ENCODE measurements at places on chromosomes 2 and 18.

DNA sequence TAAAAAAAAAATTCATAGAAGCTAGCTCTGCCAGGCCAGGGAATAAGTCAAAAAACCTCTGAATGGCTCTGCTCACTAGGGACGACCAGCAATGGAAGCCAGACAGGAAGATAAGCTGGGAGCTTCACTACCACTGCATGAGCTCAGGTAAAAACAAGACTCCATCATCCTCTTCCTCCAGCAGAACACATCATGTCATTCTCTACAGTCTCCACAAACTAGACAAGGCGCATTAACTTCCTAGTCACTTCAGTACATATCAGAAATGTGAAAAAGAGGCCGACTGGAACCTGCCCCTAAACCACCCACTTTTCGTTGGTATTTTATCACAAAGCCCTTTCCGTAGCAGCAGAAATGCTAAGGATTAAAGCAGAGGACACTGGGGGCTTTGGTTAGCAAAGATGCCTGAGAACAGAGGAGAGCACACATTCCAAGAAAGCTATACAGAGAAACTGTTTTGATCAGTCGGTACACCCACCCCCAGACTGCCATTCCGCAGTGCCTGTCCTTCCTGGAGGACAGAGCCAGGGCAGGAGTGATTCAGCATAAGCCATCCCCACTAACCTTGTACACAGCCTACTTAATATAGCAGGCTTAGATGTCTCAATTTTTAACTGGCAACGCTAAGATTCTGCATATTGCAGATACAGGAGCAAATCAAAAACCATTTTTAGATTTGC, 53.4 kb downstream of the AAK1 start:
- DNase-seq = no peak

DNA sequence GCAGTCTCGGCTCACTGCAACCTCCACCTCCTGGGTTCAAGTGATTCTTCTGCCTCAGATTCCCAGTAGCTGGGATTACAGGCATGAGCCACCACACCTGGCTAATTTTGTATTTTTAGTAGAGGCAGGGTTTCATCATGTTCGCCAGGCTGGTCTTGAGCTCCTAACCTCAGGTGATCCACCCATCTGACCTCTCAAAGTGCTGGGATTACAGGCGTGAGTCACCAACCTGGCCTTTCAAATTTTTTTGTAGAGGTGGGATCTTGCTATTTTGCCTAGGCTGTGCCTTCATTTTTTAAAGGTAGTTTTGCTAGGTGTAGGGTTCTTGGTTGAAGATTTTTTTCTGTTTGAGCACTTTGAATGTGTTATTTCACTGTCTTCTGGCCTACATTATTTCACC, 6.2 kb downstream of the HAUS1 start:
- DNase-seq = no peak

- no peak for DNase-seq
Observed at GRCh38 chr2:16050908-16051489, 110.6 kb downstream of the MYCN start.

GRCh38 chr2:112712465-112712864, 8.4 kb upstream of the NT5DC4 start:
- DNase-seq = no peak

- no peak for DNase-seq
Observed at GRCh38 chr2:214671319-214671885, 138.1 kb downstream of the BARD1 start.

DNA sequence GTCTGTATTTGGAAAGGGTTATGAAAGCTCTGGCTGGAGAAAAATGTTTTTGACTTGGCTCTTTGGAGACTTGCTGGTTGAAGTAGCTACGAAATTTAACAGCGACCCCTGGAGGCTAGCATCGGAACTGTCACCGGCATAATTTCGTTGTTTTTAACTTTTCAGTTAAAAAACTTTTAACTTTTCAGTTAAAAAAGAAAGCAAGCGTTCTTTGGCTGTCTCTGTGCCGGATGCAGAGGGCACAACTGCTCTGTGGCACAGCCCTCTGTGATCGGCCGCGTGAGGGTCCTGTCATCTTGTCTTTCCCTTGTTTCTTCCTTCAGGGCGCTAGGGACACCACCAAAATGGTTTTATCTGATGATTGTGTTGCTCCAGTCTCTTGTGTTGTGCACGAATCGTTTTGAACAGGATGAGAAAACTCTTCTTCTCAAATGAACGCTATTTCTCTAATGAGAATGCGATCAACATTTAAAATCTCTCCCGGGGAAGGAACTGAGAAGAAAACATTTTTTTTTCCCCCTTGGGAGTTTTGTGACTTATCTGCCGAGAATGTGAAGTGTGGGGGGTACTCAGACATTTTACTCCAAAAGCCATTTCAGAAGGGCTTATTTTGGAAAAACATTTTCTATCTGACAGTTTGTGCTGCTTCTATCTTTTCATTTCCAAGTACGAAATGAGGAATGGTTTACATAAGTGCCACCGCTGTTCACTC, 57.1 kb downstream of the ADCYAP1 start:
- no peak for DNase-seq

GRCh38 chr2:96157649-96158553, 12.7 kb upstream of the DUSP2 start:
- DNase-seq = no peak

- no peak for DNase-seq
Observed at GRCh38 chr2:62550461-62550860, 44.5 kb upstream of the TMEM17 start.

DNA sequence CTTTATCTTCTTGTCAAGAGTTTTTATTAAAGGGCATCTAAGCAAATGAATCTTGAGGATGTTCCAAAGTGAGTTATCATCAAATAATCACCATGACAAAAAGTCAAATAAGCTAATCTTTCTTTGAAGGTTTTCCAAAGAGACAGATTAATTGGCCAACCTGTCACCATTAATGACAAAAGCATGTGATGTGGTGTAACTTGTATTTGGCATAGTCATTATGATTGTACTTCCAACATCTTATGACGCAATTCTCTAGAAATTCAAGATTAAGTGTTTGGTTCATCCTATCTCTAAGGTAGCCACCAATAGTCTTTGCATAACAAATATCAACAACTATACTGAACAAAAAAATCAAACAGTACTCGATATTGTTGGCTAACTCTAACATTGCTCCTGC, 28.6 kb downstream of the RBMS1 start:
- no peak for DNase-seq
